SK-N-DZ (cell line): ENCODE measurements at places on chromosomes 3 and 15.
A peak's percentile ranks its signal among the peaks of the same experiment; 100 is the strongest.

- no peak for DNase-seq
These were observed 215.3 kb upstream of the CGNL1 start for GRCh38 chr15:57160823-57161560.

GRCh38 chr3:156547637-156548036 lies 7.3 kb downstream of the SSR3 start:
- no peak for DNase-seq

- DNase-seq = no peak
These were observed 21.9 kb upstream of the SRPRB start for GRCh38 chr3:133783762-133784161.

DNA sequence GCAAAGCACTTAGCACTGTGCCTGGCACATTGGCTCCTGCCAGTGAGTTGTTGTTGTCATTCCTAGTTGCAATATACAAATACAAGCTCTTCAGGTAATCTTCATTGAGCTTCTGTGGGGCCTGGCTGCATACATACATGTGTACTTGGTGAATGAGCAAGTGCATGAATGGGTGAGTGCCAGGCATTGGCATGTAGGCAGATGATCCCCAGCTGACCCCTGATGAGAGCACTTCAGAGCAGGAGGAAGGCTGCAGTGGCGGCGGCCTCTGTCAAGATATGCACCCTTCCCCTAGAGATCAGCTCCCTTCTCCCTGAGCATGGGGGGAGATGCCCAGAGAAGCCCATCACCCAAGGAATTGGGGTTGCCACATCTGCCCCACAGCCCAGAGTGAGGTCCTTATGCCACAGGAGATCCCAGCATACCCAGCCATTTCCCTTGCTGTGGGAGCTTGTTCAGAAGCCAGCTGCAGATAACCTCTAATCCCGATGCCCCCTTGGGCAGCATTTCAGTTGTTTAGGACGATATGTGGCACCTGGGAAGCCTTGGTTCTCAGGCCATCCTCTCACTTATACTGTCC lies 8.8 kb downstream of the CACNA2D3 start:
- no peak for DNase-seq

- no peak for DNase-seq
These were observed 119.5 kb downstream of the CHST2 start for GRCh38 chr3:143239031-143239430.

GRCh38 chr3:166902374-166902773 lies 477.7 kb downstream of the ZBBX start:
- DNase-seq = no peak

DNA sequence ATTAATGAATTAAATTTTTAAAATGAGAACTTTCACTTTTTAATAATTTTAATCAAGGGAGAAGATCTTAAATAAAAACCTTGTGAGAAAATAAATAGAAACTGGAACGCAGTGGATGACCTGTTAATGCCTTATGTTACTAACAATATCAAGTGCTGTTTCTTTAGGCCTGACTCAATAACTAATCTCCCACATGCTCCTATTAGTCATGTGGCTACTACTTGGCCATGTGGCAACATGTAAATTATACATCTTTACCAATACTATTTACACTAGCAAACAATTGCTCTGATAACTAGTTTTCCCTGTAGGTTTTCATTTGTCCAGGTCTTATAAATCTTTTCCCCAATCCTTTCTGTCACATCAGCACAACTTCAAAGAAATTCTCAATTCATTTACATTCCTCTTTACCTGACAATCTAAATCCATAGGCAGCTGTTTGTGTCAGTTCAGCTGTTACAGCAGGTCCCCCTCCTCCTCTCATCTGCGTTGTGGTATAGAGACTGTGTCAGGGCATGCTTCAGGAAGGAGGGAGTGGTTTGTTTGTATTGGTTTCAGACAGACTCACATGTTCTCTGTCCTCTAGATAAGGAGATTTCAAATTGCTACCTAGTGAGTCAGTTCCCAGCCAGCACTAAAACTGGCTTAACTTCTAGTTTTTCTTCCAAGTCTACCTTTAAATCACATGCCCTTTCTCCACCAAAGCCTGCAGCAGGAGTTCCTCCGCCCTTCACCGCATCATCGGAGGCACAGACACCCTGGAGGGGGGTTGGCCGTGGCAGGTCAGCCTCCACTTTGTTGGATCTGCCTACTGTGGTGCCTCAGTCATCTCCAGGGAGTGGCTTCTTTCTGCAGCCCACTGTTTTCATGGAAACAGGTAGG lies 11.3 kb upstream of the C3orf52 start:
- no peak for DNase-seq

GRCh38 chr15:76274821-76275220 lies 36.4 kb downstream of the ETFA start:
- no peak for DNase-seq

GRCh38 chr3:50166620-50167019 lies 11.5 kb downstream of the SEMA3F start:
- DNase-seq = no peak

DNA sequence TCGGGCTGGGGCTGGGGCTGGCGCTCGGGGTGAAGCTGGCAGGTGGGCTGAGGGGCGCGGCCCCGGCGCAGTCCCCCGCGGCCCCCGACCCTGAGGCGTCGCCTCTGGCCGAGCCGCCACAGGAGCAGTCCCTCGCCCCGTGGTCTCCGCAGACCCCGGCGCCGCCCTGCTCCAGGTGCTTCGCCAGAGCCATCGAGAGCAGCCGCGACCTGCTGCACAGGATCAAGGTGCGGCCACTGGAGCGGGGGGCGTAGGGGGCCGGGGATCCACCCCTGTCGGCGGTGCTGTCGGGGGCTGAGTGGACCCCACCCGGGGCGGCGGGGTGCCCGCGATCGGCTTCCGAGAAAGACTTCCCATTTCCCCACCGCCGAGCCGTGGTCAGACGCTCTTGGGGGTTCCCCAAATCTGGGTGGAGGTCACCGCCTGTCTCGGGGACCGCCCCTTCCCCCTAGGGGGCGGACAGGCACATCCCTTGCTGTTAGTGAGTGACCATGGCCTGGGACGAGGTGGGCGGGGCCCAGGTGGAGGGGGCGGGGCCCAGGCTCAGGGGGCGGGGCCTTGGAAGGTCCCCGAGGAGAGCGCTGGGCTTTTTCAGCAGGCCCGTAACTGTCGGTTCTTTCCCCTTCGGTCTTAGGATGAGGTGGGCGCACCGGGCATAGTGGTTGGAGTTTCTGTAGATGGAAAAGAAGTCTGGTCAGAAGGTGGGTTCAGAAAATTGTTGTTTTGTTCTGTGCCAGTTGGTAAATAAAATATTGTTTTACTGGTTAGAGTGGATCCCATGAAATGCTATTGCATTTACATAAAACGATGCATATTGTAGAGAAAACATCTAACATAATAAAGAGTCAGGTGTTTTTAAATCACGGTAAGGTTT lies 578 bp downstream of the LACTB start:
- DNase-seq = peak; percentile 76

- DNase-seq = peak; percentile 34
These were observed 28.1 kb downstream of the PRR23E start for GRCh38 chr3:127221037-127221436.

DNA sequence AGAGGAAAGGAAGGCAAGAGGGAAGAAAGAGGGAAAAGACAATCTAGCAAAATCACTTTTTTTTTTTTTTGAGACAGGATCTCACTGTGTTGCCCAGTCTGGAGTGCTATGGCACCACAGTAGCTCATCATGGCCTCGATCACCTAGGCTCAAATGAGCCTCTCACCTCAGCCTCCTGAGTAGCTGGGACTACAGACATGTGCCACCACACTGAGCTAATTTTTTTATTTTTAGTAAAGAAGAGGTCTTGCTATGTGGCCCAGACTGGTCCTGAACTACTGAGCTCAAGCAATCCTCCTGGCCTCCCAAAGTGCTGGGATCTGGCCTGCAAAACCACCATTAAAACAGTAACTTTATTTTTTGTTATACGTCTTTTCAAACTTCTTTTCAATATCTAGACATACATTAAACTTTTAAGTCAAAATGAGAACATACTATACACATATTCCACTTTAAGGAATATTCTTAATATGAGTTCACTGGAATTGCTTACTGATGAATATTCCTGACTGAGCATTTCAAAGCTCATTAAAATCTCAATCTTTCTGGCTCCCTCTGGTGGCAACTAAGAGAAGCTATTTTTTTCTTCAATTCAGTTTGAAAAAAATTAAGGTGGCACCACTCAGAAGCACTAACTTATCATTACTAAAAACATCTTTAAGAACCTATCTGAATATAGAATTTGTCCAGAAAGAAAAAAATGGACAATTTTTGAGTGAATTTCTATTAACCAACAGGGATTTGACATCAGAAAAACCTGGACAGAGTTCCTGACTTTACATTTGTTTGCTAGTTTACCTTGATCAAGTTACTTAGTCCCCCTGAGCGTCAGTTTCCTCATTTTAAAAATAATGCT lies 40.9 kb downstream of the UACA start:
- DNase-seq = peak; percentile 45

DNA sequence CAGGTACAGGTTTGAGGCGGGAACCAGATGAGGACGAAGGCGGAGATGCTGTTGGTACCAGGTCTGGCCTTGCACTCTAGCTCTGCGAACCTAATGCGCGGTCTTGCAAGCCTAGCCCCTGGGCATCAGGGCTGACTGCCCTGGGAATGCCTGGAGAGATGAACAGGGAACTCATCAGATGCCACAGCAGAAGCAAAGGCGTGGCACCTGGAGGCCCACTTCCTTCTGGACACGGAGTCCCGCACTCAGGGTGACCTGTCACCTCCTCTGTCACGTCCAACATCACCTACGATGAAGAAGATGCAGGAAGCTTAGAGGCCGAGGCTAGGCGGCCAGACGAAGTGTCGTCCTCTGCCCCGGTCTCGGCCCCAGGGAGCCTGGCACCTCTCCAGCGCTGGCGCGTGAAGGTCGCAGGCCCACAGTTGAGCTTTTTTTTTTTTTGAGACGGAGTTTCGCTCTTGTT lies 9.4 kb downstream of the RPLP1 start:
- no peak for DNase-seq

GRCh38 chr3:113279686-113280085 lies 68.3 kb downstream of the BOC start:
- DNase-seq = no peak

DNA sequence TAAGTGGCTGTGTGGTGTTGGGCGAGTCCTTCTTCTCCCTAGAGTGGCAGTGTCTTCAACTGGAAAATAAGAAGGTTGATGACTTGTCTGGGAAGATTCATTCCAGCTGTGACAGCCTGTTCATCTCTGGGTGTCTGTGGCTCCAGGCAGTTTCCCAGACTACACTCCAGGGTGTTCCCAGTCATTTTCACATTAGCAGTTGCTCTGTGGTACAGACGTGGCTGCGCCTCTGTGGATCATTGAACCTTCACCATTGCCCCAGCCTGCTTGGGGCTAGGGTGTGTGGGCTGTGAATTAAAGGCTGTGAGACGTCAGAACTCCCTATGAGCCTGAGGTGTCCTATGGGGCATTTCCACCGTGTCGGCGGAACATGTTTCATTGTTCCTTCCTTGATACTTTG lies 239.6 kb upstream of the NR2E3 start:
- no peak for DNase-seq

GRCh38 chr3:86914670-86915069 lies 76.3 kb downstream of the VGLL3 start:
- no peak for DNase-seq

DNA sequence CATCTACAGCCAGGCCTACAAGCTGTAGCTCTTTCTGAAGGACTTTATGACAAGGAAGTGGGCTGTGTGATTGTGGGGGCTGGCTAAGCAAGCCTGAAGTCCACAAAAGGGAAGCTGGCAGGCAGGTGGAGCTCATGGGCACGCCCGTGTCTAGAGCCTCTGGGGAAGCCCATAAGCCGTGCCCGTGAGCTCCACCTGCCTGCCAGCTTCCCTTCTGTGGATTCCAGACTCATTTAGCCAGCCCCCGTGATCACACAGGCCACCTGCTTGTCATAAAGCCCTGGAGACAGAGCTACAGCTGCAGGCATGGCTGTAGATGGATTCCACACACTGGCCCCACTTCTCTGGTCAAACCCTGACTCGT lies 15.2 kb downstream of the EFCC1 start:
- DNase-seq = peak; percentile 21

DNA sequence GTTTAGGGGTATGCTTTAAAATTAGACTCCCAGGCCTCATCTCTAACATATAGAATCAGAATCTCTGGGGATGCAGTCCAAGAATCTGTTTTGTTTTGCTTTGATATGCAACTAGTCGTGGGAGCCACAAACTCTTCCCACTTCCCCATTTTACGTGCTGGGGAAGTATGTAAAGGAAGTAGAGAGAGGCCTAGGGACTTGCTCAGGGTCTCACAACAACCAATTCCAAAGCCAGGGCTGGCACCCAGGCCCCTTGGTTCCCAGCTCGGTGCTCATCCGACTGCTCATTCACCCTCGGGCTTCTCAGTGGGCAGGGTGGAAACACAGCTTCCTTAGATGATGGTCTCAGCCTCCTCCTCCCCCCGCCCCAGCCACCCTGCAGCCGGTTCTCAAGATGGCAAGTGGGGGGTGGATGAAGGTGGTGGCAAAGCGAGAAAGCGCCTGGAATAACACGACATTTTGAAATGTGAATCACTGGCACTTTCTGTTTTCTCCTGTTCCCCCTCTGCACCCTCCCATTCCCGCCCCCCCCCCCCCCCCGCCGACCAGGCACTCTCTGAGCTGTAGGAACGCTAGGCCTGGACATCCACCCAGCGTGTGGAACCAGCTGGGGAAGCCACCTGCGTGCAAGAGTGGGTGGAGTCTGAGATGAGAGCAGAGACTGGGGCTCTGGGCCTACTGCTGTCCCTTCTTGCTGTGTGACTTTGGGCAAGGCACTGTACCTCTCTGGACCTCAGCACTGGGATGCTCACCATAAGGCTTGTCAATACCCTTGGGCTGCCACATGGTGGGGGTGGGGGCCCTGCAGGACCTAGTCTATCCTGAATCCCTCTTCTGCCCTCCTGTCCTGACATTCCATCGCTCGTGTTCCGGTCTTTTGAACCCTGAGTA lies 214.5 kb downstream of the RPLP1 start:
- DNase-seq = no peak

DNA sequence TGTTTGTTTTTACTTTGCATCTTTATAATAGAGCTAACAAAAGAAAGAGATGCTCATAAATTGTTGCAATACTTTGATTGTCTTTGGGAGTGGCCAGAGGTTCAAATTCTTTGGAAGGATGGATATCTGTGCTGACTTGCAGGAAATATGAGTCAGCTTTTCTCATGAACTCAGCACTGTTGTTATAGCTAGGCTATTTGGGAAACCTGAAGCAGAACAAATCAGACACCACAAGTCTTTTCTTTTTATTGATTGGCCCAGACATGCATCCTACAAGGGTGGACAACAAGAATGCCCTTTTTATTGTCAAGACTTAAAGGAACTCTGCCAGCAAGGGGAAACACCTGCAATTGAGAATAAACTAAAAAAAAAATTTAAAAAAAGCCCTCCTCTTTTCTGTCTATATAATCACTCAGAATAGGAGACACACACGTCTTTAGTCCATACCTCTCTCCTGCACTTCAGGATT lies 4.6 kb upstream of the DENND4A start:
- DNase-seq = no peak

DNA sequence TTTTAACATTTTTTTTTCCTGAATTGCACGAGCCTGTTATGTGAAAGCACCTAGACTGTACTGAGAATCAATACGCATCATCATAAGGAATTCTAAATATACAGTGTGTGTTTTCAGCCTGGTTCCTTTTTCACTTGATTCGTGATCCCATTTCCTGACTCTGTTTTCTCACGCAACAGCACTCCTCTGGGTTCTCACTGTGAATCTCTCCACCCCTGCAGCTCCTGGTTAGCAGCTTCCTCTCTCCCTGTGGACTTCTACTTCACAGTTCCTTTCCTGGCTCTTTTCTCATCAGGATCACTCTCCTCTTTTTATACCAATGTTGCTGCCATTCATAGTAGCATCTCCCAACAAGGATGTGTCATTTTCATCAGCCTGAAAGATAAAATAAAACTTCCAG lies 297.2 kb downstream of the CADM2 start:
- no peak for DNase-seq

- no peak for DNase-seq
These were observed 46.0 kb upstream of the RASGRF1 start for GRCh38 chr15:79136434-79137046.

GRCh38 chr3:119098619-119099222 lies 47.2 kb upstream of the TEX55 start:
- peak; percentile 24 for DNase-seq
